CD4-positive, alpha-beta T cell treated with Interferon alpha-2 for 1 hour (primary cell): ENCODE measurements at places on chromosomes 6 and 20.

GRCh38 chr20:41135187-41135887, 2.0 kb upstream of the PLCG1 start:
- peak; percentile 60 for DNase-seq

GRCh38 chr6:100202417-100203194, 208.6 kb upstream of the MCHR2 start:
- DNase-seq, result no peak

GRCh38 chr20:12171923-12172524, 254.3 kb downstream of the BTBD3 start:
- DNase-seq, result no peak

DNA sequence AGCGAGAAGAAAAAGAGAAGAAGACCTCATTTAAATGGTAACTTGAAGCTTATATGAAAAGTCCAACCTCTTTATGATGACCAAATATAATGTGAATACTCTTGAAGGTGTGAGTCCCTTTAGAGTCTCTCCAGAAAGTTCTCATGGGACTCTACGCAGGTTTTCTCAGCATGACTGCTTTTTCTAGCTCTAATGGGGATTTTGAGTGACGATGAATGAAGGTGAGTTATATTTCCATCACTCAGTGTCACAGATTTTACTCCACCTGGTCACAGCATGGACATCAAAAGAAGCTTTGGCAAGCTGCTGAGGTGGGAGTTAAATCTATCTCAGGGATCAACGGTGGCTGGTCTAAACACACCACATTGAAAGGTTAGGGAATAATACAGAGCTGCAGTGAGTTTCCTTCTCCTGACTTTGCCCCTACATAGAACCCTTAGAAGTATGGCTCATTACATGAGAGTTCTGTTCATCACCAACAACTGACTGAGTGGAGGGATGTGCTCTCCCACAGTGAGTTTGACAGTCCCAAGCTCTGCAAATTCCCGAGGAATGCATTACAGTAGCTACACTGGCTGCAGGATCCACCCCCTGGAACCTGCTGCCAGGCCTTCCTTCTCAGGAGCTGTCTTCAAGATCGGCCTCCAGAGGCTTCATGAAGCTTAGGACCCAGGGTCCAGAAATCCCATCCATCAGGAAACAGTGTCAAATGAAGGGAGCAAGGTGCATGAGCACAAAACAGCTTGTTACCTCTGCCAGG, 126.8 kb downstream of the FOXC1 start:
- no peak for DNase-seq

GRCh38 chr6:158080849-158081656, 87.0 kb downstream of the SERAC1 start:
- DNase-seq, result no peak

- DNase-seq, result no peak
Measured at GRCh38 chr6:108165714-108166663, at the start of gene NR2E1. Gene NR2E1, plus strand, starts transcription at chr6:108166022. Its CDS starts 744 bp downstream, at chr6:108166766.

DNA sequence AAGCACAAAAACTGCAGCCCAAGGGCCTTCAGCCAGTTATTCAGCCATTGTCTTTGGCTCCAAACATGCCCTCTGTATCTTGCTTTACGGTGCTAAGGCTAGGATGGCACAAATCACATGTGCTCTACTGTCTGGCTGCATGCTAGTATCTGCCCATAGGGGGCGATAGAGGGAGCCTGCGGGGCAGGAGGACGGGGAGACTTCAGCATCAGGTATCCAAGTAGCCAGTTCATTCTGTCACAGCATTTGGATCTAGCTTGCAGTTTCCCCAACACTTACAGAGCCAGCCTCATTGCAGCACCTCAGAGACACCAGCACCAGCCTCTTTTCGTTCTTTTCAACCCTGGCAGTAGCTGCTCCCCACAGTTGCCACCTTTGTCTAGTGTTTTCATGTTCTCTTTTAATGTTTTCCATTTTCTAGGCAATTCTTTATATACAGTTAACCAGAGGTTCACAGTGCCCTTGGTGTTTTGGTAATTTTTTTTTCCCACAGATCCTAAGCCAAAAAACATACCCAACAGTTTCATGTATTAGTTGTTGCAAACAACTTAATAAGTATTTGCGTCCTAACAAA, 705.9 kb downstream of the PTPRT start:
- DNase-seq, result no peak

GRCh38 chr6:118509009-118509617, 39.0 kb upstream of the PLN start:
- peak; percentile 4 for DNase-seq

GRCh38 chr6:116633685-116634084, 17.4 kb downstream of the RSPH4A start:
- DNase-seq, result no peak

GRCh38 chr6:33508935-33509926, 54.9 kb downstream of the ZBTB9 start:
- no peak for DNase-seq

DNA sequence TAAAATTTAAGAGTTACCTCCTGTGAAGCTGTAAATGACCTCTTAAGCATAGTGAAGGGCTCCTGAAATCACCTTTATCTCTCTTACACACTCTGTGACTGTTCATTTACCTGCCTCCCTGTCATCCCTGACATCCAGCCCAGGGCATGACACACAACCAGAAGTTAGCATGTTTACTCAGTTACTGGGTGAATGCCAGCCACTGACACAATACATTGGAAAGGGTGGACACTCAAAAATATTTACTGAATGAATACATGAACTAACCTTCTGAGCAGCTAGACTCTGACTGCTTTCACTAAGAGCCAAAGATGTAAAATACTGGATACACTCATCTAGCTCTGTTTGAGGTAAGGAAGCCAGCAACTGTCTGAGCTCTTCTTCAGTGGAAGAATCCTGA, 25.3 kb downstream of the SERAC1 start:
- DNase-seq, result no peak

- DNase-seq, result peak; percentile 42
Measured at GRCh38 chr20:2524709-2525506, 11.5 kb upstream of the TMC2 start.

- no peak for DNase-seq
Measured at GRCh38 chr6:166533205-166533824, 53.2 kb downstream of the RAMACL start.

DNA sequence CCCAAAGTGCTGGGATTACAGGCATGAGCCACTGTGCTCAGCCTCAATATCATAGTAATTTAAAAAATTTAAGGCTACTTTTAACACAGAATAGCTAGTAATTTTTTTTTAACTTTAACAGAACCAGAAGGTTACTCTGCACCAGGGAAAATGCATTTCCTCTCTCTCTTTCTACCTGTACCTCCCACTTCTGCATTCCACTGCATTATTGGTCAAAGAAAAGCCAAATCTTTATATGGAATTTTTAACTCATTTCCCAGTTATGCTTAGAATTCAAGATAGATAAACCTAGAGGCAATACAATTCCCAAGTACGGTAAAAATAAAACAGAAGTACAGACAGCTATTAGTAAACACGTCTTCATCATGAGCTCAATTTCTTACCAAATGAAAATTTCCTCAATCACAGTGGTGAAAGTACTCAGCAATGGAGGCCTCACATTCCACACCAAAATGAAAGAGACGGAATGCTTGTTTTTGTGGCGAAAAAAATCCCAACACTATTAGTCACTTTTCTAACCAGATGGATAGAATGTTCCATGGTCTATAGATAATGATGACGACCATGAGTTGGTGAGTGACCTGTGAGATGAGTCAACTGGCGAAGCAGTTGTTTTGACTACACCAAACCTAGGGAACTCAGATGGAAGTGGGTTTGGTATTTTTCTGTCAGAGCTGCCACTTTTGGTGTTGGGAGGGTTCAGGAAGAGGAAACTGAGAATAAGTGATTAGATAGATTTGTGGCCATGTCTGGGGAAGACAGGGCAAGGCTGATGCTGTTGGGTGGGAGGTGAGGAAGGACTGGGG, 104.7 kb upstream of the SGK1 start:
- peak; percentile 5 for DNase-seq

GRCh38 chr20:51493346-51493791, 49.1 kb downstream of the NFATC2 start:
- DNase-seq, result peak; percentile 36

DNA sequence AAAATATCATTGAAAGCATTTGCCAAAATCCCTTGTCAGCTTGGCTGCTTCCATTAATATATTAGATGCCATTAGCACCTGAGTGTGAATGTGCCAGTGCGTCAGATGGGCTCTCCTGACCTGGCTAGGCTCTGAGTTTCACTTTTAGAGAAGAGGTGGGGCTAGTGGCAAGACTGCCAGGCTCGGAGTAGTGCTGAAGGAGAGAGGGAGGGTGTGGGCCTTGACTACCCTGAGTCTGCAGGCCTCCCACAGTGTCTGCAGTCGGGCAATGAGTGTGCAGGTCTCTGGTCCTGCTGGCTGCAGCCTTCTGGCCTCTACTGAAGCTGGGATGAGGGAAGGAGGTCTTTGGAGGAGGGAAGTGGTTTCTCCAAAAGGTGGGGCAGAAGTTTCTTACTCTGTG, 34.6 kb upstream of the PNPLA1 start:
- DNase-seq, result peak; percentile 23

DNA sequence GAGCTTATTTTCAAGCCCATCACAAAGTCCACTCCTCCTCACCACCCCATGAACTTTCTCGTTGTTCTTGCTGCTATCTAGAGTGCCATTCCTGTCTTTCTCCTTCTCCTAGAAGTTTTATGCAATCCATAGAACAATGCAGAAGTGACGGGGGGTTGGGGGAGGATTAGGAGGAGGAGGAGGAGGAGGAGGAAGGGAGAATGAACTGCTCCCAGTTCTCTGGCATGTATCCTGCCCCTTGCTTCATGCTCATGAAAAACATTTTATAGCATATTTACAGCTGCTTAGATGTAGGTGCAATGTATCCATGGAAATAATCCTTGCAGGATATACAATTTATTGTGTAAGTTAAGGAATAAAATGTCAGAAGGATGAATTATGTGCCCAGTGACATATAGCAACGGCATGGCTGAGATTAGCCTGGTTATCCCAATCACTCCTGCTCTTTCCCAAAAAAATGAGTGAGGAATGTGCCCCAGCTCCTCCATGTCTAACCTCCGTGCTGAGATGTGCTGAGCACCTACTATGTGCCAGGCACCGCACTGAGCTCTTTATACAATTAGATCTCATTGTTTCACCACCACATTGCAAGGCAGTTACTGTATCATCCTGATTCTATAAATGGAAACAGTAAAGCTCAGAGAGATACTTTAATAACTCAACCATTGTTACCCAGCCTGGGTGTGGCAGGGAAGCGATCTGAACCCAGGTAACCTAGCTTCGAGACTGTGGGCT, 41.6 kb upstream of the TFAP2C start:
- no peak for DNase-seq

DNA sequence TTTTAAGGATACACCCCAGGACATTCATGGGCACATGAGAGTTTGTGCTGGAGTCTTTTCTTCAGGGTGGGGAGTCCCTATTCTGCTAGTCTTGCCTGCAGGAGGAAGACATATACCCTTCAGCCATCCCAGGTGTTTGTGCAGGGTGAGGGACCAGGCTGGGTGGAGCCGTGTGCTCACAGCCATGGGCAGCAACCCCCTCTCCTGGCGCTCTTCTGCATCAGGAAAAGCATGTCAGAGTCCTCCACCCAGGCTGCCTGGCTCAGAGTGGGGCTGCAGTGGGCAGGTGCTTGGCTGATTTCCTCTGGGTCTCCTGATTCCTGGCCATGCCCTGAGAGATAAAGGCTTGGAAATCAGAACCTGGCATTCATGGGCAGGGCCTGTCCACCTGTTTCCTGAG, 22.7 kb upstream of the MLN start:
- no peak for DNase-seq

DNA sequence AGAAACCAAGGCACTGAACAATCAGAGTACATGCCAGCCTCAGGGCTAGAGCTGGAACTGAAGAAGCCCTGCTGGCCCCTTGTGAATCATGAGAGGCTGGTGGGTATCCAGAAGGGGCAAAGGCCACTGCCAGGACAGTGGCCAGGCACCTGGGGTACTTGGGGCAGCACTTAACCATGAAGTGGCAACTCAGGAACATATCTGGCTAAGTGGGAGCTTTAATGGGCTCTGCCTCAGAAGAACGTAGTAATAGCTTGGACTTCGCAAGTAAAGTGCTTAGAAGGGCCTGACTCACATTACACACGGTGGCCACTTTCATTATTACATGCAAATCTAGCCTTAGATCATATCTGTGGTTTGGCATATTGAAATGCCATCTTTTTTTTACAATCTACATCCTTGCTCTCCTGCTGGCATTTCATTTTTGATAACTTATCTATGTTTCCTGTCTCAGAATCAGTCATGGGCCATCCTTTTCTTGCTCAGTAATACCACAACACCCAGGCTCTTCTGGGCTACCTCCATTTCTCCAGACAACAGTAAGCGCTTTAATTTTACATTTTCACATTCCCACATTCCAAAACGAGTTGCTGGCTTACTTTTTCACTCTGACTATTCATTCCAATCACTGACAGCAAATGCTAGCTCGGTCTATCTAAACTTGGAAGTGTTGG, 21.6 kb downstream of the NAPB start:
- DNase-seq, result no peak

DNA sequence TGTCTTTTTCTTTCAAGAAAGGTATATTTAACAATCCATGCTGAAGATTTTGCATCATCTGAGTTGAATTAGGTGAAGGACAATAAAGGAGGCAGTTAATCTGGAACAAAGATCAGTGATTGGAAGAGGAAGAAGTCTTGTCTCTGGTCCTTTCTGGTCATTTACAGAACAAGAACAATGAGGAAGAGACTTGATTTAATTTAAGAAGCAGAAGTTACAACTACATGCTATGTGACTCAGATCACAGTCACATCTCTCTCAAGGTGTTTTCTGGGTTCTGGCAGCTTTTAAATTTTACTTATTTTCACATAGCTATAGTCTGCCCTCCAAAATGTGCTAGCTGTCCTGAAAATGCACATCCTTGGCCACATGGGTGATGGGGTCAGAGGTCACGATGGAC, 53.5 kb upstream of the DEK start:
- no peak for DNase-seq

GRCh38 chr6:73733791-73734190, 37.8 kb downstream of the CD109 start:
- DNase-seq, result no peak

DNA sequence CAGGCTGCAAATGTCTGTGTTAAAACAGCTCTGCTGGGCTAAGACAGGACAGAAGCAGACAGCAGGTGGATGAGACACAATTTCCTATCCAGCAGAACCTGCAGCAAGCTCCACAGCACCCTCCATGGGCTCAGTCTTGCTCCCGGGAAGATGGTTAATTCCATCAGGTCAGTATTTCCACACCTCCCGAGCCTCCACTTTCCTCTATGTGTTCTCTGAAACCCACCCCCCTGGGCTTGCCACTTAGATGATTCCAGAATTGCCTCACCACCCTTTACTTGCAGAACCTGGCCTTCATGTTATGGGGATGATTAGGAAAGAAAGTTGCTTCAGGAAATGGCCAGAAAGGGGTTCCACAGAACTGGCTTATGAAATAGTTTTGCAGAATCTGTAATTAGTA, 43.8 kb downstream of the ERMARD start:
- DNase-seq, result no peak

- DNase-seq, result no peak
Measured at GRCh38 chr6:34928220-34928619, 39.2 kb downstream of the ANKS1A start.

DNA sequence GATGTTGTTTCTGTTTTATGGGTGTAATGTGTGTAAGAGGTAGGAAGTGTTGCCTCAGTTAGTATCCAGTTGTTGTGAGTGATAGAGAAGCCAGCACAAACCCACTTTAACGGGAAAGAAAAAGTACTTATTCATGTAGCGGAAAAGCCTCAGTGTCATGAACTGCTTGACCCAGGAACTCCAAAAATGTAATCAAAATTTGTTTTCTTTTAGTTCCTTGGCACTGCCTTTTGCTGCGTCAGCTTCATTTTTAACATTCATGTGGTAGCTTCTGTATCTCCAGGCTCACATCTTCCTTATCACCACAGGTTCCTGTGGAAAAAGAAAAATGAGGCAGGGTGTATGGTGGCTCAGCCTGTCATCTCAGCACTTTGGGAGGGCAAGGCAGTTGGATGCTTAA, 46.4 kb upstream of the CCDC28A start:
- DNase-seq, result no peak
